ENCODE measurements at places on chromosomes 2 and 18. TPM values are rescaled to one million over a fixed set of nuclear protein-coding genes. Genes with fewer than 3 reads are reported as not detected.
A peak's percentile ranks its signal among the peaks of the same experiment; 100 is the strongest.

IL1F10 gene
- total RNA-seq: not detected

GRCh38 chr2:195503208-195503607 lies 153.8 kb upstream of the SLC39A10 start:
- no peak for DNase-seq

GRCh38 chr2:46389417-46389916 lies 89.9 kb upstream of the TMEM247 start:
- DNase-seq: no peak

RGPD3 gene
- total RNA-seq: 1.3 TPM

- DNase-seq: no peak
Measured at GRCh38 chr2:139495851-139496250, 715.7 kb upstream of the NXPH2 start.

DNA sequence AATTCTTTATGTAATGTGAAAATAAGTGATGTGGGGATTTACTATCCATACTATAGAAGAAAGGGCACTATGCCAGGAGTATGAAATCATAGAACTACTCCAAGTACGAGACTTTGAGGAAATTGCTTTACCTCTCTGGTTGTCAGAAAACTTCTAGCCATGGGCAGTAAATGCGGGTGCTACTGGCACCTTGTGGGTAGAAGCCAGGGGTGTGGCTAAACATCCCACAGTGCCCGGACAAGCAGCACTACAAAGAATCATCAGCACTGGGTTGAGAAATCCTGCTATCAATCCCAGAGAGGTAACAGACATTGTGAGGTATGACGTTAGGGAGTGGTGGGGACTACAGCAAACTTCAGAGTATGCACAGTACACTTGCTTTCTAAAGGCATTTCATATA lies 453.5 kb upstream of the TNP1 start:
- no peak for DNase-seq

DNA sequence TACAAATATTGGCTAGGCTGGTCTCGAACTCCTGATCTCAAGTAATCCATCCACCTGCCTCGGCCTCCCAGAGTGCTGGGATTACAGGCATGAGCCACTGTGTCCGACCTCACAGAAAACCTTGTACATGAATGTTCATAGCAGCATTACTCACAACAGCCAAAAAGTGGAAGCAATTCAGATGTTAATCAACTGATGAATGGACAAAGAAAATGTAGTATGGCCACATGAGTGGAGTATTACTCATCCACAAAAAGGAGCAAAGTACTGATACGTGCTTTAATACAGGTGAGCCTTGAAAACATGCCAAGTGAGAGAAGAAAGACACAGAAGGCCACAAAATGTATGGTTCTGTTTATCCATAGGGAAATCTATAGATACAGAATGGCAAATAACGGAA lies 20.6 kb downstream of the CEP192 start:
- DNase-seq: no peak

DNA sequence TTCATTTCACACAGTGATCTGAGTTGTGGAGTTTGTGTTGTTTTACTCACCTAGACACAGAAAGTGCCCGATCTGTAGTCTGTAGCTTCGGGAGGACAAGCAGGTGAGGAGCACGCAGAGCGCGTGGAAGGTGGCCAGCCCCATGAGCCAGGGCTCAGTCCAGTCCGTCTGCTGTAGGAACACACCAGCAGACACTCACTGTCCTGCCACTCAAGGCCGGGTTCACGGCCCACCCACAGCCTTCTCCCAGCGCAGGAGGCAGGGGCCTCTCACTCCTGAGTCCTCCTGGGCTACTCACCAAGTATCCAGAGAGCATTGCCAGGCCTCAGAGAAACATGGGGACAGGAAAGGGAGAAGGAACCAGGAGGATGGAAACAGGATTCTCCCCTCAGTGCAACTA lies 1.7 kb downstream of the TMEM18 start:
- DNase-seq: peak; percentile 47

SH2D6 gene
- total RNA-seq: not detected

- DNase-seq: no peak
Measured at GRCh38 chr18:52312346-52312745, 27.7 kb upstream of the DCC start.

AQP12B gene
- not detected for total RNA-seq

GRCh38 chr18:48982266-48982665 lies 31.5 kb upstream of the SMAD7 start:
- DNase-seq: no peak

GRCh38 chr2:62180975-62181374 lies 14.9 kb upstream of the B3GNT2 start:
- no peak for DNase-seq

- DNase-seq: no peak
Measured at GRCh38 chr18:56851774-56852173, 200.6 kb downstream of the WDR7 start.

- DNase-seq: no peak
Measured at GRCh38 chr2:57536535-57537231, 509.9 kb upstream of the VRK2 start.

- no peak for DNase-seq
Measured at GRCh38 chr2:146523196-146523595, 1321.6 kb upstream of the ACVR2A start.

- DNase-seq: no peak
Measured at GRCh38 chr2:97739020-97739892, 25.9 kb downstream of the ZAP70 start.

GRCh38 chr2:177348733-177349693 lies 43.6 kb upstream of the AGPS start:
- no peak for DNase-seq

STON1 gene
- total RNA-seq: 0.43 TPM

HOXD12 gene
- not detected for total RNA-seq

GRCh38 chr2:150619607-150620330 lies 132.3 kb upstream of the RND3 start:
- no peak for DNase-seq

DNA sequence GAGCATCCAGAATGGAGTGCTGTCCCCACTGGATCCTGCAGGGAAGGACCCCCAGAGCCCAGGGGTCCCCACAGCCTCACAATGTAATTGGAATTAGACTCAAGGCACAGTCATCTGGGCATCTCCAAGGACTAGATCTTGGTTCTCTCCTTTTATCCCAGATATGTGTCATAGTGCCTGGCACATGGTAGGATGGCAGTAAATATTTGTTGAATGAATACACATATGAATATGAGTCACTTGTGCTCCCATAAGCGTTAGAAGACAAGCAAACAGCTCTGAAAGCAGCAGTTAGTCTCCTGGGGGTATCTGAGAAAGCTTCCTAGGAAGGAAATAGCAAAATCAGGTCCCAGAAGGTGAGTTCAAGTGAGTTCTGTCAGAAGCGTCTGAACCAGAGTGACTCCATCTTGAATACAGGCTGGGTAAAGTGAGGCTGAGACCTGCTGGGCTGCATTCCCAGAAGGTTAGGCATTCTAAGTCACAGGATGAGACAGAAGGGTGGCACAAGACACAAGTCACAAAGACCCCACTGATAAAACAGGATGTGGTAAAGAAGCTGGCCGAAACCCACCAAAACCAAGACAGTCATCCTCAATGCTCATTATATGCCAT lies 234.1 kb upstream of the ID2 start:
- no peak for DNase-seq

GRCh38 chr2:42977270-42978174 lies 185.1 kb upstream of the HAAO start:
- no peak for DNase-seq

TMEM169 gene
- 0.12 TPM for total RNA-seq

TFPI gene
- 41.1 TPM for total RNA-seq

- DNase-seq: no peak
Measured at GRCh38 chr2:28338831-28339321, 53.8 kb upstream of the FOSL2 start.

DNA sequence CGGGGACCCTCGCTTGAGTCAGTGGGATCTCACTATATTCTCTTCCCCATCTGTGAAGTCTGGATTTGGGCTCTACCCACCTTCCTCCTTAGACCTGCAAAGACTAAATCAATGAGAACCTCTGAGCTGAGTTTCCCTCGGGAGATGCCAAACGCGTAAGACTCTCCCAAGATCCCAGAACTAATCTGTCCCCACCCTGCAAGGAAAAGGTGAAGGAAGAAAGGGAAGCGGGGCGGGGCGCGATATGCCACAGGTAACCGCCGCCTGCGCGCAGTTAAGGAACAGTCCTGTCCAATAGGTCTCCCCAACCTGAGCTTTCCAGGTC lies 780 bp downstream of the SRD5A2 start:
- no peak for DNase-seq

- DNase-seq: no peak
Measured at GRCh38 chr2:32926708-32927084, 20.1 kb upstream of the LTBP1 start.

DNA sequence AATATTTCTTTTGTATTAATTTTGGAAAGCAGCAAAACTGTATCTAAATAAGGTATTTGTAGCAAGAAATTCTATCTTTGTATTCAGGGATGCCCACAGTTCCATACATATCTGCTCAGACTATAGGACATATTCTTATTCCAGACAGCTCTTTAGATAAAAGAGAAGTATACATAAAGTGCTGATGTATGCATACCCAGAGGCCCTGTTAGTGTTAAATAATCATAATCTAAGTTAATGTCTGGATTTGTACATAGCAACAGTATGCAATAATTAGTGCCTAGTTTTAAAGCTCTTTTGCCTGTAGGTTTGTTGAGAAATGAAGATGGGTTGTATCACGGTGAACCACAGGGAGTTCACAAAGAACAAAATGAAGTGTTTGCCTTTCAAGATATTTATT lies 428.0 kb upstream of the RGPD4 start:
- DNase-seq: no peak

KCNK3 gene
- not detected for total RNA-seq

MRPS9 gene
- total RNA-seq: 58.2 TPM

DNA sequence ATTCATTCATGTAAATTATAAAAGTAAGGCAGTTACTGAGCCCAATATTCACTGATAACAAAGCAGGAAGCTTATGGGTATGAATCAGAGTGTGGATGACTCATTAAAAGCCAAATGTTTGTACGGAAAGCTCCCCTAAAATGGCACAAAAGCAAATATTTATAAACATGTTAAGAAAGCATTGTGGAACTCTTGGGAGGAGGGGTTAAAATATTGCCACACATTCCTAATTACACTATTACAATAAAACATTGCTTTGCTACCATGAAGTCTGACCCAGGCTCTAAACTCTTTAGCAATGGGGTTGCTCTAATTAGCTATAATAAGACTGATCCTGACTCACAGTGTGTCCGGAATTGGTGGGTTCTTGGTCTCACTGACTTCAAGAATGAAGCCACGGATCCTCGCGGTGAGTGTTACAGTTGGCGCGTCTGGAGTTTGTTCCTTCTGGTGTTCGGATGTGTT lies 110.9 kb downstream of the NAB1 start:
- DNase-seq: no peak

DNA sequence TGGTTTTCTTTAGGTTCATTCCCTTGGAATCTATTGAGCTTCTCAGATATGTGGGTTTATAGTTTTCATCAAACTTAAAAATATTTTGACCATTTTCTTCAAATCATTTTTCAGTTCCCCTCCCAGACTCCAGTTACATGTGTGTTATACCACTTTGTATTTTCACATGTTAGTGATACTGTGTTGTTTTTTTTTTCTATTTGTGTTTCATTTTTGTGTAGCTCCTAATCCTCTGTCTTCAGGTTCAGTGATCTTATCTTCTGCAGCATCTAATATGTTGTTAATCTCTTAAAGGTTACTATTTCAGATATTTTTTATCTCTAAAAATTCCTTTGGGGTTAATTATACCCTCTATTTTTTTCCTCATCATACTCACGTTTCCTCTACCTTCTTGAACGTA lies 51.2 kb downstream of the STRADB start:
- DNase-seq: no peak

DNA sequence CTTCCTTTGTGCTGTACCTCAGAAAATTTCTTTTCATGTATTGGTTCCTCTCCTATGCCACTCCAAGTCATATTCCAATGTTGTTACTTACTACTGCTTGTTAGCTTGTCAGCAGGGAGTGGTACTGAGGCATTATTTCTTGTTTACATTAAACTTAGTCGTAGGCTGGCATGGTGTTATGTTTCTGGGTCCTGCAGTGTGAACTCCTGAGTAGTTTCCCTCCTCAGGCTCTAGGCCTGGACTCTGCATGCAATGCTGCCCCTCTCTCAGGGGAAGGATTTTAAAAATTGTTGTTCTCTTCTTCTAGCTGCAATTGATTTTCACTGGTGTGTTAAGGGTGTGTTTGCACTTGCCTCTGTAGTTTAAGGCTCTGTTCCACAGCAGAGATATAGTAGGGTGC lies 671.6 kb downstream of the PLCL1 start:
- no peak for DNase-seq

SYT4 gene
- not detected for total RNA-seq

GRCh38 chr2:21422050-21422449 lies 298.3 kb downstream of the TDRD15 start:
- DNase-seq: no peak

DNA sequence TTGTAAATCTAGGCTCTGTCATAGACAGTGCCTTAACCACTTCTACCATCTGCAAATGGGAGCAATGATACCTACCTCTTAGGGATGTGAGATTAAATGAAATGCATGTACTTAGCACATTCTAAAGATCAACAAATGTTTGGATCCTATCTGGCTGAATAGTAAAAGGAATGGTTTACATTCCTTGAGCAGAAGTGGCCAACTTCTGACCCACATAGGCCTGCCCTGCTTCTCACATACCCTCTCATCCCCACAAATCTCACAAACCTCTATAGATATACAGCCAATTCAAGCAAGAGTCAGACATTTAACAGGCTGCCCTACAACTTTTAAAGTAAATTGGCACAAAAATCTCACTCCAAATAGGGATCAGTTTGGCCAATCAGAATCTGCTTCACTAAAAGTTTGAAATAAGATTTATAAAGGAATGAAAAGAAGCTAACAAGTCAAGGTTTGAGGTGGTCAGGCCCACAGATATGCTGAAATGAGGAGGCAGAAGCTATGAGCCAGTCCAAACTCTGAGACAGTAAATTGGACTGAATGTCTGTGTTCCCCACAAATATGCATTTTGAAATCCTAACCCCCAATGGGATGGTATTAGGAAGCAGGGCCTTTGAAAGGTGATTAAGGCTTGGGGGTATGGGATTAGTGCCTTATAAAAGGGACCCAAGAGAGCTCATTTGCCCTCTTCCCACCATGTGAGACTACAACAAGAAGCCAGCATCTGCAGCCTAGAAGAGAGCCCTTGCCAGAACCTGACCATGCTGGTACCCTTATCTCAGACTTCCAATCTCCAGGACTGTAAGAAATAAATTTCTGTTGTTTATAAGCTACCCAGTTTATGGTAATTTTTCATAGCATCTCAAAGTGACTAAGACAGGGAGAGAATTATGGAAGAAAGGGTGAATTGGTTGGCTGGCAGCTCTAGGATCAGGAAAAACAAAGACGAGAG lies 227.8 kb upstream of the RBMS1 start:
- DNase-seq: no peak

GRCh38 chr2:44572196-44572900 lies 210.6 kb downstream of the CAMKMT start:
- DNase-seq: no peak

CD28 gene
- not detected for total RNA-seq

DNA sequence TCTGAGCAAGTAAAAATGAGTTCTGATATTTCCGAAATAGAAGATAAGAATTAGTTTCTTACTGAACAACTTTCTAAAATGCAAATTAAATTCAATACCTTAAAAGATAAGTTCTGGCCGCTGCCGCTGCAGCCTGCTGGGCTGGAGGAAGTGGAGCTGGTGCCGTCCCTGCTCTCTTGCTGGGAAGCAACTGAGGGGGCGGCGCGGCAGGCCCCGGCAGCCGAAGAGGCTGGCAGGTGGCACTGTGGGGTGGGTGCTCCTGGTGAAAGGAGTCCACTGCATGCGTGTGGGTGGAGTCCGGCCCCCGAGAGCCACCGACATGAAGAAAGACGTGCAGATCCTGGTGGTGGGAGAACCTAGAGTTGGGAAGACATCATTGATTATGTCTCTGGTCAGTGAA lies 89.5 kb upstream of the ZNF519 start:
- no peak for DNase-seq

SCG2 gene
- total RNA-seq: 2.9 TPM

Data from G401 (cell line).